ENCODE measurements at places on chromosomes 1 and 21. TPM values are rescaled to one million over a fixed set of nuclear protein-coding genes. Genes with fewer than 3 reads are reported as not detected.

DNA sequence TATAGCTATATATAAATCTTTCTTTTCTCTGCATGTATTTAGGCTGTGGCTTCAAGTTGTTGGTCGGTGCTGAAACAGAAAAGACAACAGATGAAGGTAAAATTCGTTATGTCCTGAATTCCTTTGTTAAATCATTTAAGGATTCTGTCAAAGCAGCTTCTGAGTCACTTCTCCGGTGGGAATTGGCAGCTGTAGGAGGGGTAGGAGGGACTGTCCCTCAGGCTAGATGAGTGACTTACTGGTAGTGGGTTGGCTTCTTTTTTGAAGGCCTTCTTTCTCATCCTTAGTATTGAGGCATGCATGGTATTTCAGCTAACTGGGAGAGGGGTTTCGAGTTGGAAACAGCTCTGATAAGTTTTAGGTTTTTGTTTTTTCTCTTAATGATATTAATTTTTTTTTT is 22.1 kb upstream of the NEXN start:
- DNase-seq: no peak

The ZMYM4 gene
- 11.1 TPM for total RNA-seq

GRCh38 chr1:245510144-245510543 is 355.4 kb downstream of the KIF26B start:
- DNase-seq: no peak

DNA sequence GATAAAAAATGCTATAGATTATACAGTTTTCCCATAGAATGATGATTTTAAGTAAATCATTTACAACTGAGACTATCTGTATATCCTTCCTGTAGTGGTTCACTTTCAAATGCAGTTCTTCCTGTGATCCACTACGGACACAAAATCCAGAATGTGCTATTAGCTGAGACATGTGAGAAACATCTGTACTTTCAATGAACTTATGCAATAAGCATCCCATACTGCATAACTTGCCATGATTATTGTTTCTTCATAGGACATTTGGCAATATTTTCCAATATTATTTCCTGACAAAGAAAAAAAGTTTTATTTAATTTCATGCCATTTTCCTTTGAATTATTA is 83.5 kb upstream of the PRDX6 start:
- no peak for DNase-seq

The C1orf141 gene
- total RNA-seq: not detected

GRCh38 chr1:35657851-35658250 is 16.5 kb upstream of the PSMB2 start:
- DNase-seq: no peak

DNA sequence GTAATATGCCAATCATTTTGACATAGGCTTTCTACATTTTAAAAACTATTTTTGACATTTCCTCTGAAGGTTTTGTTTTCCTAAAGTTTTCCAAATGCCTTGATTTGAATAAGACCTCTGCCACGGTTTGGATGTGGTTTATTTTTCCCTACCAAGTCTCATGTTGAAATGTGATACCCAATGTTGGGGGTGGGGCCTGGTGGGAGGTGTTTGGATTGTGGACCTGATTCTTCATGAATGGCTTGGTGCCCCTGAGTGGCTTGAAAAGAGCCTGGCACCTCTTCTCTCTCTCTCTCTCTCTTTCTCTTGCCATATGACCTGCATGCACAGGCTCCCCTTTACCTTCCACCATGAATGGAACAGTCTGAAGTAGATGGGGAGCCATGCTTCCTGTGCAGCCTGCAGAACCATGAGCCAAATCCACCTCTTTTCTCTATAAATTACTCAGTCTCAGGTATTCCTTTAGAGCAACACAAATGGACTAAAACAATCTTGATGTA is 14.8 kb downstream of the MMEL1 start:
- no peak for DNase-seq

GRCh38 chr1:16204634-16205333 is 7.7 kb downstream of the ARHGEF19 start:
- DNase-seq: no peak

The AVPR1B gene
- total RNA-seq: not detected

- no peak for DNase-seq
These were observed 2.7 kb downstream of the NADK start for GRCh38 chr1:1775327-1776226.

GRCh38 chr1:25442178-25442577 is 11.5 kb downstream of the MACO1 start:
- no peak for DNase-seq

The C1orf115 gene
- total RNA-seq: 4.4 TPM

DNA sequence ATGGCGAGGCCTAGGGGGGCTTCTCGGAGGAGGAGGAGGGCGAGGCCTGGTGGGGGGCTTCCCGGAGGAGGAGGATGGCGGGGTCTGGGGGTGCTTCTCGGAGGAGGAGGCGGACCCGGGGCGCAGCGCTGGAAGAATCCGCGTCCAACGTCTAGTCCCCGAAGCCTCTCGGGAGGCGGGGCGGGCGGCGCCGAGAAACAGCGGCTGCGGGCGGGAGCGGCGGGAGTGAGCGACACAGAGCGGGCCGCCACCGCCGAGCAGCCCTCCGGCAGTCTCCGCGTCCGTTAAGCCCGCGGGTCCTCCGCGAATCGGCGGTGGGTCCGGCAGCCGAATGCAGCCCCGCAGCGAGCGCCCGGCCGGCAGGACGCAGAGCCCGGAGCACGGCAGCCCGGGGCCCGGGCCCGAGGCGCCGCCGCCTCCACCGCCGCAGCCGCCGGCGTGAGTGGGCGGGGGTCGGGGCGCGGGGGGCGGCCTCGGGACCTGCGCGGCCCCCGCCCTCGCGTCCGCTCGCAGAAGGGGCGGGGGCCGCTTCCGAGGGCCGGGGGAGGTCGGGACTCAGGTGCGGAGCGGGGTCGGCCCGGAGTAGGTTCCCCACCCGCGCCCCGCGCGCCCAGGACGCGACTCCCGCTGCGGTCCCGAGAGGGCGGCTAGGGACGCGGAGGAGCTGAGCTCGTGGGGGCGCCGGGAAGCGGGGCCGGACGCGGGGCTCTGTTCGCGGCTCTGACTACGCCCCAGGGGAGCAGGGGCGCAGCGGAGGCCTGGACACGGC is at the start of gene KLHL17:
TSS of gene KLHL17 (plus strand) at position 222 of the 769 bp plus-strand sequence. CDS start at position 332, 110 bp downstream.
- DNase-seq: peak; percentile 62

Measured in gastrocnemius medialis (tissue), 4 donors.